ENCODE measurements at places on chromosomes 6 and 20.

- no peak for DNase-seq
Observed at GRCh38 chr20:21433329-21433890, 36.1 kb upstream of the NKX2-4 start.

DNA sequence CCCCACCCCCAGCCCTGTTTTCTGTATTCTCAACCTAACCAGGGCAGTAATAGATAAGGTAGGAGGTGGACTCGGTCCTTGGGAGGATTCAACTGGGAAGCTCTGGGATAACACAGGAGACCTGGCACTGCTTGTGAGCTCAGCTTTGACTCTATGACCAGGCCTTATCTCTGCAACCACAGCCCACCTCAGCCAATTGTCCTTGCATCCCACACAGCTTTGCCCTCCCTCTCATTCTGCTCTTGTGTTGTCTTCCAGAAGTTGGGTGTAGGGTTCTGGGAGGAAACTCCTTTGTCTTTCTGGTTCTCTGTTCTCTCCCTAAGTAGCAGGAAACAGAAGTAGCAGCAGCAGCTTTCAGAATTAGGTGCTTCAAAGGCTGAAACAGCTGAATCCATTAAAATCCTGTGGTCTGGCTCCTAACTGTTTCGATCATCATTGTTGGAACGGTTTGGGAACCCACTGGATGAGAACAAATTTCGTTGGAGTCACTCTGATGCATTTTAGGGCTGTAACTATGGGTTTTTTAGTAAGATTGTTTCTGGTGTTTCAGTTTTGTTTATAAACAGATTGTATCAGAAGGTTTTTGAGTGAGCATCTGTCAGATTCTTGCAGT, 32.4 kb upstream of the SNX9 start:
- DNase-seq = no peak

GRCh38 chr6:139926711-139927110, 552.3 kb upstream of the CITED2 start:
- DNase-seq = no peak

- DNase-seq = no peak
Observed at GRCh38 chr20:896501-897025, 19.6 kb downstream of the ANGPT4 start.
